Activated CD4-positive, alpha-beta T cell treated with anti-CD3 and anti-CD28 coated beads, Interleukin-2, amount 50 U/mL, for 24 hours (primary cell): ENCODE measurements at places on chromosomes 13 and 19.

DNA sequence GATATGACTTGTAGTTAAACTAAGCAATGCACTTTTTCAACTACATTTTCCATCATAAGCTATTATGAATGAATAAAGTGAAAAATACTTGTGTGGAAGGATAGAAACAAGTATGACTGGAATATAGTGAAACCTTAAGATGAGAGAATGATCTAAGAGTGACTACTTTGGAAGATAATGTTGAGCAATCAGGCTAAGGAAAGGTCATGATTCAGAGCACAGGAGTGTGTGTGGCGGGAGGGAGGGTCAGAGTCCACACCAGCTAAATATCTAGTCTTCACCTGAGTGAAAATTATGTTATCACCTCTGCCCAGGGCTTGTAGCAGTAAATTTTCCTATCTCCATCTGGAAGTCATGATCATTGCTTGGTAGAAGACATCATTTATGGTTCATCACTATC lies 833.4 kb upstream of the ATXN8OS start:
- DNase-seq, result no peak

DNA sequence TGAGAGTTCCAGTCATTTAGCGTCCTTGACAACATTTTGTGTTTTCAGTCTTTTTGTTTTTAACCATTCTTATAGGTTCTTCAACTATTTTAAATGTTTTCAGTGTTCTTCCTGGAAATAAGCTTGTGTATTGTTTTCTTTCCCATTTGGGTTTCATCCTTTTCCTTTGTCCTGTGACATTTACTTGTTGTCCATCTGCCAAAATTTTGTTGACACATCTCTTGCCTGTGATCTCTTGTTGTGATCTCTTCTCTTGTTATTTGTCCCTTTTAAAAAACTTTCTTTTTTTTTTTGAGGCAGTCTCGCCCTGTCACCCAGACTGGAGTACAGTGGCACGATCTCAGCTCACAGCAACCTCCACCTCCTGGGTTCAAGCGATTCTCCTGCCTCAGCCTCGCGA lies 96.5 kb downstream of the PDS5B start:
- DNase-seq, result no peak

DNA sequence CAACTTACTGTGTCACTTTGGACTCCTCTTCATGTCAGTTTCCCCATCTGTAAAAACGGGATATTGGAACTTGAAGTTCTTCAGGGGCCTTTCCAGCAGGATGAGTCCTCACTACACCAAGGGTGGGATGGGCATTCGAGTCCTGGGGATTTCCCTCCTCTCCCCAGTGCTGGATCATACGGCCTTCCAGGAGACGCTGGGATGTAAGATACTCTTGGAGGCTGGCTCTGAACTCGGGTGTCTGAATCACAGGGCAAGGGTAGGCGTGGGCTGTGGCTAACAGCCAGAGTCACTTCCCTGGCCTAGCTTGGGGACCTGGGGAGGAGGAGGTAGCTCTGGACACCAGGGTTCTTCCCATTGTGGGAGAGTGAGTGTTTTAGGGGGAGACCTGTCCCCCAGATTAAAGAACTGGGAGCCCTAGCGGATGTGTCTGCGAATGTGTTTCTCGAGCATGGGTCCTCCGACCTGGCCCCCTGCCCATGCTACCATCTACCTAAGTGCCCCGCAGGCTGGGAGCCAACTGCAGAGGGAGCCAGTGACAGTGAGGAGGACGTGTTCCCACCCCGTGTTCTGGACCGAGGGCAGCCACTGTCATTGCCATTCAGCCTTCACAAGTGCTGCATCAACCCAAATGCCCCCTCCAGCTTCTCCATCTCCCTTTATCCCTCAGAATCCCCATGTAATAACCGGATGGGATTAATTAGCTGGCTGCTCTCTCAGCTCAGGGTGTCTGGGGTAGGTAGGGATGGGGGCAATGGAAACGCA lies 2.4 kb upstream of the CYTH2 start:
- DNase-seq, result no peak

GRCh38 chr19:56314018-56314380 lies 640 bp downstream of the ZSCAN5A start:
- no peak for DNase-seq

DNA sequence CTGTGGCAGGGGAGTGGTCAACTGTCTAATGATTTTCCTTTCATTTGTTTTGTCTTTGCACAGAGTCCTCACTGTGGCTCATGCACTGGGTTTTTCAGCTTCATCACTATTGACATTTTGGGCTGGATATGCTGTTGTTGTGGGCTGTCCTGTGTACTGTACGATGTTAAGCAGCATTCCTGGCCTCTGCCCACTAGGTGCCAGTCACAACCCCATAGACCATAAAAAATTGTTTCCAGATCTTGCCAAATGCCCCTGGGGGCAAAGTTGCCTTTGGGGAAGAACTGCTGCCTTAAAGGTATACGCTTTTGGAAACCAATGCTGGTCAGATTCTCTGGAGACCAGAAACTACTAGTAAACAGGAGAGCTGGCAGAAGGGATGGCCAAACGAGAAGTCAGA lies 310.4 kb downstream of the SPRY2 start:
- no peak for DNase-seq
